ENCODE measurements at places on chromosomes 12 and 14. TPM values are rescaled to one million over a fixed set of nuclear protein-coding genes. Genes with fewer than 3 reads are reported as not detected.

CEP170B gene
- total RNA-seq = 0.59 TPM

CBLN3 gene
- 128 TPM for total RNA-seq

TAS2R19 gene
- total RNA-seq = 5.7 TPM

RCOR1 gene
- 38.4 TPM for total RNA-seq

KLRC1 gene
- not detected for total RNA-seq

GABARAPL1 gene
- 11.9 TPM for total RNA-seq

SRGAP1 gene
- total RNA-seq = 0.22 TPM

KIF5A gene
- 0.56 TPM for total RNA-seq
